ENCODE measurements at places on chromosomes 1 and 21. TPM values are rescaled to one million over a fixed set of nuclear protein-coding genes. Genes with fewer than 3 reads are reported as not detected.

The PLEKHN1 gene
- 4.3 TPM for total RNA-seq

The S100A4 gene
- total RNA-seq, result 1,487 TPM

The CD160 gene
- not detected for total RNA-seq

The CSDE1 gene
- total RNA-seq, result 148 TPM

The ERG gene
- total RNA-seq, result 0.09 TPM

The ZNF697 gene
- 1.4 TPM for total RNA-seq

The NCMAP gene
- total RNA-seq, result 0.09 TPM

The AMPD1 gene
- total RNA-seq, result not detected

The ACTN2 gene
- total RNA-seq, result not detected

The MCOLN2 gene
- total RNA-seq, result 2.1 TPM

The CCDC28B gene
- total RNA-seq, result 1.5 TPM

The DENND1B gene
- total RNA-seq, result 3.8 TPM

The WNT9A gene
- total RNA-seq, result 5.0 TPM

The FCRL2 gene
- not detected for total RNA-seq

The CNIH3 gene
- 0.34 TPM for total RNA-seq

The LRRC39 gene
- total RNA-seq, result 0.11 TPM

The C1orf115 gene
- total RNA-seq, result 4.5 TPM

The RPL22 gene
- total RNA-seq, result 408 TPM

The SHISAL2A gene
- total RNA-seq, result 0.38 TPM

The WNT3A gene
- total RNA-seq, result 0.05 TPM

Measured in A549 treated with dexamethasone at 1 μM for 4 hours (cell line).